ENCODE measurements at places on chromosomes 16 and 17.

GRCh38 chr17:77233127-77233526 lies 92.4 kb downstream of the SEC14L1 start:
- DNase-seq = no peak

DNA sequence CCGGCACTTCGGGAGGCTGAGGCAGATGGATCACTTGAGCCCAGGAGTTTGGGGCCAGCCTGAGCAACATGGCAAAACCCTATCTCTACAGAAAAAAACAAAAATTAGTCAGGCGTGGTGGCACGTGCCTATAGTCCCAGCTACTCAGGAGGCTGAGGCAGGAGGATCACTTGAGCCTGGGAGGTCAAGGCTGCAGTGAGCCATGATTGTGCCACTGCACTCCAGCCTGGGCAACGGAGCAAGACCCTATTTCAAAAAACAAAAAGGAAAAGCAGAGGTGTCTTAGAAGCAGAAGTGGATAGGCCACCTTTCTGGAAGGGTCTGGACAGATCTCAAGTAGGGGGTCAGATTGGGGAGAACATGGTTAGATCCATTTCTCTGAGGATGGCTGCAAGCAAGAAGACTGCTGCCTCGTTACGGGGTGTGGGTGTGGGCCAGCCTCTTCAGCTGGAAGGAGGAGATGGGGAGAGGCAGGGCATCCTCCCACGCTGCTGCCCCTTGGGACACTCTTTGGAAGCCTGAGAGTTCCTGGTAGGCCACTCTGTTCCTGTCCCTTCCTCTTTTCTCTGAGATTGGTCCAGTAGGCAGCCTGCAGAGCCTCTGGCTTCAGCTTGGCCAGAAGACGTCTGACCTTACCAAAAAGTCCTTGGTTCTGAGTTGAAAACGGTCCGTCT lies 208.0 kb downstream of the MSI2 start:
- DNase-seq = no peak

DNA sequence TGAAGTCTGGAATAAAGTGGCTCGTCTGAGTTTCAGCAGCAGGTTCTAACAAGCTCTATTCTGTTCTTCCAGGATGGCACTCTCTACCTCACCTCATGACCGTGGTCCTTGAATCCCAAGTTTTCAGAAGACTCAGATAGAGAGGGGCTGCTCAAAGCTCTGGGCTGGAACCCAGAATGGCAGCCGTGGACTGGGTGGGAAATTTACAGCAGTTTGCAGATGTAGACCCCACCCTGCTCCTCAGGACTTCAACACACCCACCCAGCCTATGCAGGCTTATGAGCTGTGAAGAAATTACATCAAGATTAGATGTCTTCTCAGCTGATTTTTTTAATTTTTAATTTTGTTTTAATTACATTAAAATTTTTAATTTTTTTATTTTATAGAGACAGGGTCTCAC lies 59.4 kb downstream of the METRNL start:
- DNase-seq = no peak

DNA sequence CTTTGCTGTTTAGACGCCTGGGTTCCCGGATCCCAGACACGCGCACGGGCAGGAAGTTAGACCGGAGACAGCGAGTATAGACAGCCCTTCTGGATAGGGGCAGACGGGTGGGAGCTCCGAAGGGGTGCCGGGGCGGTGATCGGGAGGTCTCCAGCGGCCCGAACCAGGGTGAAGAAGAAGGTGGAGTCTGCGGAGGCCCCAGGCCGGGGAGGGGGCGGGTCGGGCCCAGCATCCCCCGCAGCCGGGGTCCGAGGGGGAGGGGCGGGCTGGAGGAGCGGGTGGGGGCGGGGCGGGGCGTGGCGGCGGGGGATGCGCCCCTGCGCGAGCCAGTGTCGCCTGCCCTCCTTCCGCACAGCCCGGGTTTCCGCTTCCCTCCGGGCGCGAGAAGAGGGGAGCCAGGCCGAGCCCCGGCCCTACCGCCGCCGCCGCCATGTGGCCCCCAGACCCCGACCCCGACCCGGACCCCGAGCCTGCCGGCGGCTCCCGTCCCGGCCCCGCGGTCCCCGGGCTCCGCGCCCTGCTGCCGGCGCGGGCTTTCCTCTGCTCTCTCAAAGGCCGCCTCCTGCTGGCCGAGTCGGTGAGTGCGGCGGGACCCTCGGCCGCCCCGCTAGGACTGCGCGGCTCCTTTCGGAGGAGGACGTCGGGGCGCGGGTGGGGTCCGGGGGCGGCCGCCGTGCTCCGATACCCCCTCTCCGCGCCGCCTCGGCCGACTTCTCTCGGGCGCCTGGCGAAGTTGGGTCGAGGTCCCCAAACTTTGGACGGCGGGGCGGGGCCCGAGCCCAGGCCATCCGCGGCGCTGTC lies at the start of gene CMTM3:
Gene CMTM3 (plus strand): TSS at position 329 of the 801 bp plus-strand sequence. CDS start 102 bp downstream, at position 431.
- peak; percentile 16 for DNase-seq

DNA sequence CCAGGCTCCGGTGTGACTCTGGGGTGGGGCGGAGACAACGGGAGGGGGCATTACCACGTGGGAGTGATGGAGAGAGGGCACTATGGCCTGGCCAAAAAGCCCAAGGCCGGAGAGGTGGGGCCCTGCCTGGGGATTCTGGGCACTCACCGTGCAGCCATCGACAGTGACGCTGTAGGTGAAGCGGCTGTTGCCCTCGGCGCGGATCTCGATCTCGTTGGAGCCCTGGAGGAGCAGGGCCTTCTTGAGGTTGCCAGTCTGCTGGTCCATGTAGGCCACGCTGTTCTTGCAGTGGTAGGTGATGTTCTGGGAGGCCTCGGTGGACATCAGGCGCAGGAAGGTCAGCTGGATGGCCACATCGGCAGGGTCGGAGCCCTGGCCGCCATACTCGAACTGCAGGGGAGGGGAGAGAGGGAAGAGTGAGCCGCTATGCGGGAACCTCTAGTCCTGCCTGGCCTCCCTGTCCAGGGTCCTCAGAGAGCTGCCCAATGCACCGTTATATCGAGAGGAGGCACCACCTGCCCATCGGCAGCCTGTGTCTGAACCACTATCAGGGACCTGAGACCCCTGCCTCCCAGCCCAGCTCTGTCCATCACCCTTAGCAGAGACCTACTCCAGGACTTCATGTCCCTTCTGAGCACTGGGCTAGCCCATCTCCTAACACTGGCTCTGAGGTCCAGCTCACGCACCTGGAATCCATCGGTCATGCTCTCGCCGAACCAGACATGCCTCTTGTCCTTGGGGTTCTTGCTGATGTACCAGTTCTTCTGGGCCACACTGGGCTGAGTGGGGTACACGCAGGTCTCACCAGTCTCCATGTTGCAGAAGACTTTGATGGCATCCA lies 15.6 kb downstream of the COL1A1 start:
- DNase-seq = no peak

DNA sequence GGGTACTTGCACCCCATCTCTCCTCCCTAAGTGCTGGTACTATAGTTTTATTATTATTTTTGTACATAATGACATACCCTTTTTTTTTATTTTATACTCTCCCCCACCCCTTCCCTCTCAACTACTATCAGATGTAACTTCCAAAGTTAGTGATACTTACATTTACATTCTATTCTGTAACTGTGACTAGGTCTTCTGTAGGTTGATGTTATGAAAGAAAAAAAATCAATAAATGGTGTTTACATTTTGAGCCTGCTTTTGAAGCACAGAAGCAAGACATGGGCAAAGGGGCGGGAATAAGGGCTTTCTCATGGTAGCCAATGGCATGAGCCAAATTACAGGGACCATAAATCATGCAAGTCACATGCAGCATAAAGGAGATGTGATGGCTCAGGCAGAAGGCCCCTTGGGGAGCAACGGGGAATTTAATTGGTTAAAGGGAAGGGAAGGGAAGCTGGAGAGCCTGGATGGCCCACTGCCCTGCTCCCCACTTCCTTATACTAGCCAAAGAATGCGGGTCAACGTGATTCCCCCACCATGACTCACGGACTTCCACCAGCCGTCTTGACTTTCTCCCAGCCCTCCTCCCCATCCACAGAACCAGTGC lies 2.4 kb upstream of the ACSF2 start:
- DNase-seq = no peak

GRCh38 chr16:616733-617586 lies 13.8 kb upstream of the WFIKKN1 start:
- no peak for DNase-seq

- no peak for DNase-seq
Measured at GRCh38 chr16:46745617-46746016, 2.5 kb downstream of the MYLK3 start.

DNA sequence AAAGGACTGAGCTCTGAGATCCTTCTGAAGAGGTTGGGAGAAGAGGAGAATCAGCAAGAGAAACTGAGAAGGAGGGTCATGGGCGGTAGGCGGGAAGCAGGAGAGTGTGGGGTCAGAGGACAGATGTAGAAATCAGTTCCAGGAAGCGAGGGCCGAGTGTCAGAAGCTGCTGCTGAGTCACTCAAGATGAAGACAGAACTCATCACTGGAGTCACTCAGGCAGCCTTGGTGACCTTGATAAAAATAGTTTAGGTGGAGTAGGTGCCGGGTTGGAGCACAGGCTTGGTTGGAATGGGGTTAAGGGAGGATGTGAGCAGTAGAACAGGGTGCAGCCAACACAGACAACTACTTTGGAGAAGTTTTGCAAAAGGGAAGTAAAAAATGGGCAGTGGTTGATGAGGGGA lies 6.1 kb upstream of the ITGAM start:
- no peak for DNase-seq

DNA sequence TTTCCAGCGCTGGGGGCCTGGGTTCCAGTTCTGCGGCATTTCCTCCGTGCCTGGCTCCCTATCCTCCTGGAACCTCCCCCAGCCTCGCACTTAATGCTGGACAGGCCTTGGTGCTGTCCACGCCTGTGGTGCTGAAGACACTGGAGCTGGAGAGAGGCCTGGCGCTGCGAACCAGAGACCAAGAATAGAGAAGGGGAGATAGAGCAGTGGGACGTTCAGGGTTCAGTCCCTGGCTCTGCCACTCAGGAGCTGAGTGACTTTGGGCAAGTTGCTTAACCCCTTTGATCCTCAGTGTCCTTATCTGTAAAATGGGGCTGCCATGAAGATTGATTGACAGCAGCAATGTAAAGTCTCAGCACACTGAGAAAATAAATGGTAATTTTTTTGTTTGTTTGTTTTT lies 11.9 kb downstream of the SBK1 start:
- no peak for DNase-seq

DNA sequence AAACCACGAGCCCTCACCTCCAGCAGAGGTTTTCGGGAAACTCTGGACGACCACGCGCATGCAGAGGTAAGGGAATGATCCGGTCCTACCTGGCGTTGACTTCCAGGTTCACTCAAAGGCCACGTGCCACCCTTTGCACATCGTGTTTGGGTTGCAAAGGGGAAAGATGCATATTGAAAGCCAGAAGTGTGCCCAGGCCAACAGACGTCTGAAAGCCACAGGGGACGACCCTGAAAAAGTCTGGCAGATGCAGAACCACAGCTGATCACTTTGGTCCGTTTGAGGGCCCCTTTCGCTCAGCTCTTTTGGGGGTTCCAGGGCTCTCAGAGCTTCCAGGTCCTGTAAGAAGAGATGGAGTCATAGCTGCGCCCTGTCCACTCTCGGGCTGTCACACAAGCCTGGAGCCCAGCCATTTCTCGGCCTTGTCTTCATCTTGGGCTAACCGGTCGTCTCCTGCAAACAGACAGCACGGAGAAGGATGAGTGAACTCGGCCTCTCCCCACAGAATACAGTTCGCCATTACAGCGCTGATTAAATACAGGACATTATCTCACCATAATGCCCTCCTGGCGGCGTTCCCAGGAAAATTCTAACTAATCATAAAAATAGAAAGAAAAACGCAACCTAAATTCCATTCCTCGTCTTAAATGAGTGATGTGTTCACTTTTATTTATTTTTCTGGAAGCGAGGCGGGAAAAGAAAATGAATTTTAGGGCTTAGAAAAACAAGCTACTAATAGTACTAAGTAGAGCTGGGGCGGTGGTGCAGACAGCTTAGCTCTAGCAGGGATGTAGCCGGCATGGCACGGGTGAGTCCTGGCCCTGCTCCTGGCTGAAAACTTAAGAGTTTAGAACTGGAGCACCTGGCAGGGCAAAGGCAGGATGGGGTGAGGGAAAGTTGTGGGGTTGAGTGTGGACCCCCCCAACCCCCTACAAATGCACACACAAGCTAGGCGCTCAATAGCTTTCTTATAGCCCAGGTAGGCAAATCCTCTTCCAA lies 45.5 kb upstream of the ZFHX3 start:
- peak; percentile 48 for DNase-seq

- DNase-seq = peak; percentile 61
Measured at GRCh38 chr16:51657848-51658247, 506.8 kb upstream of the SALL1 start.

GRCh38 chr17:40534371-40535189 lies 30.7 kb downstream of the CCR7 start:
- DNase-seq = no peak

GRCh38 chr16:21222495-21223337 lies 10.8 kb upstream of the ANKS4B start:
- DNase-seq = no peak

DNA sequence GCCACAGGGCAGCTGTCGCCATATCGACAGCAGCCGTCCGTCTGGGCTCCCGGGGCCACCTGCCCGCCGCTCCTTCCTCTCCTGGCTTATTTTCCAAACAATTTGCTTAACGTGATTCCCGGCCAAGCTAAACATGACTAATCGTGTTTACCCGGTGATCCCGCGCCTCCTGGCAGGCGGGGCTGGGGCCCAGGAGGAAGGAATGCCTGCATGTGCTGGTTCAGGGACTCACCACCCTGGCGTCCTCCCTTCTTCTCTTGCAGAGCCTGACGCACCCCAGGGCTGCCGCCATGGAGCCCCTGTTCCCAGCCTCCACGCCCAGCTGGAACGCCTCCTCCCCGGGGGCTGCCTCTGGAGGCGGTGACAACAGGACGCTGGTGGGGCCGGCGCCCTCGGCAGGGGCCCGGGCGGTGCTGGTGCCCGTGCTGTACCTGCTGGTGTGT lies 6.1 kb downstream of the SSTR5 start:
- DNase-seq = peak; percentile 84

- DNase-seq = no peak
Measured at GRCh38 chr16:27428026-27428785, 26.2 kb downstream of the IL21R start.

GRCh38 chr17:78358538-78359320 lies 1.1 kb downstream of the SOCS3 start:
- no peak for DNase-seq

- peak; percentile 42 for DNase-seq
Measured at GRCh38 chr17:32909787-32910369, 18.1 kb upstream of the TMEM98 start.

DNA sequence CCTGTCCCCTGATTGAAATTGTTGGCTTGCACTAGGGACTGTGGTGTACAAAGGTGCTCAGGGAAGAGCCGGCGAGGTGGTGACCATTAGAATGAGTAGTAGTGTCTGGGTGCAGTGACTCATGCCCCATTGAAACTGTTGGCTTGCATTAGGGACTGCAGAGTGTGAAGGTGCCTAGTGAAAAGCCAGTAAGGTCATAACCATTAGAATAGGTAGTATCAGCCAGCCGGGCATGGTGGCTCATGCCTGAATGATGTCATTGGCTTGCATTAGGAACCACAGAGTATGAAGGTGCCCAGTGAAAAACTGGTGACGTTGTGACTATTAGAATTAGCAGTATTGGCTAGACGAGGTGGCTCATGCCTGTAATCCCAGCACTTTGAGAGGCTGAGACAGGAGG lies 78.9 kb downstream of the ABCC6 start:
- DNase-seq = no peak

DNA sequence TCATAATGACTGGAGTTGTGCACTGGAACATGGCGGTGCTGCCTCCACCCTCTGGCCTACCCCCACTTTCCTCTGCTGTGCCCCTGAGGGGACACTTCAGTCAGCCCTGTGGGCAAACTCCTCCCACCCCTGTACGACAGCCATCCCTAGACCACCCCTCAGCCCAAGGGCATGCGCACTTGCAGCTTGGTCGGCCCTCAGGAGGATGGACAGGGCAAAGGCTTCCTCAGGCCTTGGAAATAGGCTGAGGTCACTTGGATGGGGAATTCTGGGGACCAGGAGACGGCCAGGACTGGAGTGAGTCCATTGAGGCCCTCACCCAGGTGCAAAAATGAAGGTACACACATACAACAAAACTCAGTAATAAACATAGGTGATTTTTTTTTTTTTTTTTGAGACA lies 41.0 kb downstream of the FZD2 start:
- no peak for DNase-seq
